NCI-H1048 (cell line): ENCODE measurements at places on chromosomes 11 and 22.

DNA sequence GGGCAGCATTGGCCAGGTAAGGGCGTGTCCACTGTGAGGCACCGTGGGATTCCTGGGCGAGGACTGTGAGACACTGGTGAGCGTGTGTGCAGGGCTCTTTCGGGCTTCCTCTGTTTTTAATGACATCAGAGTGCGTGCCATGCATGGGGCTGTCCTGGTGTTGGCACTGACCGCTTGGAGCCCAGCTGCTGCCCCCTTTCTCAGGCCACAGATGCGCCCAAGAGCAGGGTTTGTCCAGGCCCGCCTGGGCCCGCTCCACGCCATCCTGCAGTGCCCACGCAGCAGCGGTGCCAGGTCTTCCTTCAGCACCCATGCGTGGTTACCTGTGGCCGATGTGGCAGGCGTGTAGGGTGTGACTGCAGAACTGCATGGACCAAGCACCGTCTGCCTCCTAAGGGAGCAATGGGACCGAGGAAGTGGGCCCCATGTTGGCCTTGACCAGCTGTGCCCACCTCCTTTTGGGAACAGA, 72.3 kb upstream of the SEPTIN5 start:
- no peak for DNase-seq

DNA sequence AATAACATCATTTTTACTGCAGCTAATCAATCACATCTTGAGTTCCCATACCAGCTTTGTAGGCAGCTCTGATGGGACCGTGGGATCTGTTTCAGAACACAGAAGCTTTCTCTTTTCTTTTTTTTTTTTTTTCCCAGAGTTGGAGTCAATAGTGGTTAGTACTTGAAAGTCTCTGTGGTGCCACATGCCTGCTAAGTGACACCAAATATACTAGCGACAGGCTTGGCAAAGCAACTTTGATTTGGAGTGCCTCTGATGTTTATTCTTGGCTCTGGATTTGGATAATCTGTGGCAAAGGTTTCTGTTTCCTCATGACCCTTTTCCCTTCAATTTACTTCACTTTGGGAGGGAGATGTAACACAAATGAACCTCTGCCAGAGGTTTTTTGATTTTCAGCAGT, 681.4 kb upstream of the TENM4 start:
- DNase-seq = no peak

GRCh38 chr11:102647430-102647829, 22.3 kb upstream of the MMP20 start:
- DNase-seq = no peak

GRCh38 chr11:94925422-94926270, 47.7 kb downstream of the CWC15 start:
- no peak for DNase-seq

- DNase-seq = no peak
These were observed 403.2 kb upstream of the CCDC179 start for GRCh38 chr11:23263466-23263865.

GRCh38 chr11:94193288-94193687, 64.6 kb downstream of the PANX1 start:
- DNase-seq = no peak

GRCh38 chr22:31104869-31105268, 2.5 kb downstream of the SELENOM start:
- no peak for DNase-seq

GRCh38 chr11:2266586-2267305, 3.6 kb downstream of the ASCL2 start:
- no peak for DNase-seq

- DNase-seq = no peak
These were observed 599 bp downstream of the SIK3 start for GRCh38 chr11:117097389-117098268.

DNA sequence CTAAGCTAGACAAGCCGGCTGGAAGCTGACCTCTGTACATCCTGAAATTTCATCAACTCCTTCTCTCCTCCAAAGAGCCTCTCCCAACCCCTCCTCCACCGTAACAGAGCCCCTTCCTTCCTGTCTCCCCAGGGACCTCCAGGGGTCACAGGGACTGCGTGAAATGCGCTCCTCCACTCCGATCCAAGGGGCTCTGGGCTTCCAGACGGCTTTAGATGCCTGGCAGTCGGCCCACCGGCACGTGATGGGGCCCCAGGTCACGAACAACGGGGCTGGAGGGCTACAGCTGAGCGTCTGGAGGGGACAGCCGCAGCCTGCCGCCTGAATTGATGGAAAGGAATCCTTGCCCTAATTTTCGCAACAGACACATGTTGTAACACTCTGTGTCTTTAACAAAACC, 264.1 kb downstream of the MN1 start:
- no peak for DNase-seq

DNA sequence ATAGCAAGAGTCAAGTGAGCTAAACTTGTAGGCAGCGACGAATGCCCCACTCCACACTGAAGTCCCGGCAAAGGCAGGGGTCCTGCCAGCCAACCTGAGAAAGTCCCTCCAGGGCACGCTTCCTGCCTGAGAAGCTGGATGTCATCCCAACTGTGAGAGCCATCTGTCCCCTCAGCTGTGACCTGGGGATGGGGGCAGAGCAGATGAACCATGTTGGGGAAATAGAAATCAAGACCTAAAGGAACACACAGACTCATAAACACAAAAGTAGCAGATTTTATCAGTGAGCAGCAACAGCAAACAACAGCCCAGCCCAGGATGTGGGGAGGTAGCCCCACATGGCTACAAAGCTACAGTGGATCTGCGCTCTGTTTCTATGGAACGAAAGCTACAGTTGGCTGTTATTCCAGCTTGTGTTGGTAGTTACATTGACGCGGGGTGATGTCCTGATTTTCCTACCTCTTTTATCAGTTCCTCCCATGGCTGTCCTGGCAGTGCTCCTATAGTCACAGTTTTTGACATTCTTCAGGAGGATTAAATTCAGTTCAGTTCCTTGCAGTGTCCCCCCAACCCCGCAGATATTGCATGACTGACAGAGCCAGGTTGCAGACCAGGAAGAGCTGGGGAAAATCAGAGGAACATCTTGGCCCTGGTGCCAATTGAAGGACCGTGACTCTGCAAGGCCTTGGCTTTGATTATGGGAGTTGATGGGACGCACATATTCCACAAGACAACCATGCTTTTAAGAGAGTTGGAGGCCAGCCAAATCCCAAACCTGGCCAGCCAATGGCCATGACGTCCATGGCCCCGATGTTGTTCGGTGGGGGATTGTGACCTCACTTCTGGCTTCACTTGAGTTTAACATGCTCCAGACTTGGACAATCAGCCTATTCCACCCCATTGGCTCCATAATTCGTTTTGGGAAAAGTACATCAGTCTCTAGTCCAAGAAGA, 14.6 kb downstream of the MRGPRD start:
- no peak for DNase-seq

DNA sequence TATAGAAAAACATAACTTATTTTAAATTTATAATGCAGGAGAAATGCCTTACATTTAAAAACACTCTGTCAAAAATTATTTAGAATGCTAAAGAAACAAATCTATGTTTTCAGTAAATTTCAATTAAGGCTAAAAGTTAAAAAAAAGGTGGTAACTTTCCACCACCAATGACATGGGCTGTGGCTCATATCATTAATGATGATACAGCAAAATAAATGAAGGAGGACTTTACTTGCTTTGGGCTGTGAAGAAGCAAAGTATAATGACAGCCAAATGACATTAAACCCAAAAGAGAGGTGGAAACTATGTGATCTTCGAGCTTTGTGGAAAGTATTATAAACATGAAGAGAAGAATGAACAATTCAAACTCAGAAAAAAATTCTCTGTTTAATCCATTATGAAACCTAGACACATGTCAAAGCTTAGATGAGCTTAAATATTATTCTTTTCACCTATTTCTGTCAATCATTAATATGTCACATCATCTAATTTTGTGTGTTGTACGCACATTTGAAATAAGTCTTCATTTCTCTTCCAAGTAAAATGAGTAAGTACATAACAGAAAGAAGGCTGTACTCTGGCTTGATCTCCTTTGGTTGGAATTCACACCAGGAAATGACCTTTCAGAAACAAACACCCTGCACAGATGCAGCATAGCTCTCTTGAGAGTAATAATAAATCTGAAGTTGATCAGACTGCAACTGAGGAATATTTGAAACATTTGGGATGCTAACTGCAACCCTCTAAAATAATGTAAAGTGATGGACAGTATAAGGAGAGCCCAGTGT, 265.8 kb downstream of the TTC28 start:
- no peak for DNase-seq

GRCh38 chr11:63682066-63683021, 1.0 kb downstream of the RTN3 start:
- DNase-seq = no peak

- DNase-seq = no peak
These were observed 19.4 kb upstream of the PHOX2A start for GRCh38 chr11:72263361-72263760.

- no peak for DNase-seq
These were observed 129.5 kb downstream of the SLC1A2 start for GRCh38 chr11:35289821-35290220.

DNA sequence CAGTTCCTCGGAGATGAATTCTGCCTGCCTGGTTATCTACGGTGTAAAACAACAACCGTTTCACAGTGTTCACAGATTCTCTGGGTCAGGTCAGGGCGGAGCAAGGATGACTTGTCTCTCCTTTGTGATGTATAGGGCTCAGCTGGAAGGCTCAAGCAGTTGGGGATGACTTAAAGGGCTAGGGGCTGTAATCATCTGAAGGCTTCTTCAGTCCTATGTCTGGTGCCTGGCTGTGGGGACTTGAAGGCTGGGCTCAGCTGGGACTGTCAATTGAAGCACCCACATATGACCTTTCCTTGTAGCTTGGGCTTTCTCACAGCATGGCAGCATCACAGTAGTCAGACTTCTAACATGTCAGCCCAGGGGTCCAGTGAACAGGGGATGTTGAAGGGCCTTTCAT, 29.3 kb downstream of the EIF3F start:
- no peak for DNase-seq

- DNase-seq = no peak
These were observed 611.5 kb upstream of the B3GAT1 start for GRCh38 chr11:135023499-135023898.
